ENCODE measurements at places on chromosomes 1 and 21.

GRCh38 chr1:21624571-21625389 lies 44.4 kb downstream of the RAP1GAP start:
- DNase-seq, result no peak

DNA sequence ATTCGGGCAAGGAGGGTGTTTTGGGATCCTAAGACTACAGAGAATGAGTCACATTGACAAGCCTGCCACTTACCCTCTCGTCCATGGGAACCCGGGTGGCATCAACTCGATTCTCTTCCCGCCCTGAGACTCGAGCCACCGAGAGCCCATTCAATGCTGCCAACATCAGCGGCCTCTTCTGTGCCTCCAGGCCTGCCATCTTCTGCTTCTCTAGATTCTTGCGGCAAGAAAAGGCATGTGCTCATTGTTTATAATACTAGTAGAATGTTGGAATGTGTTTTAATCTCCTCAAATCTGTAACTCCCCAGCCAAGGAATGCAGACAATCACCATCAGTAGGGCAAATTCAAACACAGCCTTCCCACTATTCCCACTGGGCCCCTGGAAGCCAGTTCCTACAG lies 96.9 kb downstream of the SMYD2 start:
- no peak for DNase-seq

GRCh38 chr1:20151906-20152598 lies 12.9 kb downstream of the PLA2G2F start:
- peak; percentile 77 for DNase-seq

GRCh38 chr21:31546443-31547170 lies 112.9 kb upstream of the SOD1 start:
- no peak for DNase-seq

DNA sequence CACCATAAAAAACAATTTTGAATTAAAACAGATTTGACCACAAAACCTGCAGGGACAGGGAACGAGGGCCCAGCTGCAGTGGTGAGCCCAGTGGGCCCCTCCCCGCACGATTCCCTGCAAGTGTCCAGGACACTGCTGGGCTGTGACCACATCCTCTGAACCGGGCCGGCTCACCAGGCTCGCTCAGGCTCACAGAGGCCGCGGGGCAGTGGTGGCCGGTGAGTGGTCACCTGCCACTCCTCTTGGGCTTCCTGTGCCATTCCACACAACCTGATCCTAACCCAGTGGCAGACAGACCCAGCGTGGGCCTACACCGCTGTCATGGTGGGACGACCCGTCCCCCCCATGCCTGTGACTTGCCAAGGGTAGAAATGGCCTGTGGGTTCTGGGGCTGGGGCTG lies 36.5 kb upstream of the RIPK4 start:
- DNase-seq, result no peak

GRCh38 chr1:204338360-204338759 lies 21.4 kb downstream of the PLEKHA6 start:
- DNase-seq, result no peak

DNA sequence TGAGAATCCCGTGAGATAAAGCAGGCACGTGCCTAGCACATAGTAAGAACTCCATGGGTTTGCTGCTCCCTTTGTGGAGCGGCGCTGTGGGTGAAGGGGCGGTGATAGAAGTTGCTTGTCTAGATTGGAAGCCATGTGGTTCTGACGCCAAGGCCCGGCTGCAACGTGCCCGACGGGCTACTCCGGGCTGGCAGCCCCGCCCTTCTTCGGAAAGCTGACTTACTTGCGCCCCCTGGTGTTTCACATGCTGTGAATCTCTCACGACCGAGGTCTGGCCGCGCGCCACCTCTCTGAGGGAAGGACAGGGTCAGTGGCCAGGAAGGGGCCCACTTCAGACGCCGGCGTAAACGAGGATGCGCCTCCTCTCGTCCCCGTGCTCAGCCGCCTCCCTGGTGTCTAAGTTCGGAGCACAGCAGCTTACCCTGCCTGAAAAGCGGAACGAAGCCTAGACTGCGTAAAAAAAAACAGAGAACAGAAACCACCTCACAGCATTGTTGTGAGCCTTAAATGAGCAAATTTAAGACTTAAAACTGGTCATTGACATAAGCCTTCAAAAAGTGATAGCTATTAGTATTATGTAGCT lies 42.6 kb upstream of the WNT2B start:
- peak; percentile 83 for DNase-seq

DNA sequence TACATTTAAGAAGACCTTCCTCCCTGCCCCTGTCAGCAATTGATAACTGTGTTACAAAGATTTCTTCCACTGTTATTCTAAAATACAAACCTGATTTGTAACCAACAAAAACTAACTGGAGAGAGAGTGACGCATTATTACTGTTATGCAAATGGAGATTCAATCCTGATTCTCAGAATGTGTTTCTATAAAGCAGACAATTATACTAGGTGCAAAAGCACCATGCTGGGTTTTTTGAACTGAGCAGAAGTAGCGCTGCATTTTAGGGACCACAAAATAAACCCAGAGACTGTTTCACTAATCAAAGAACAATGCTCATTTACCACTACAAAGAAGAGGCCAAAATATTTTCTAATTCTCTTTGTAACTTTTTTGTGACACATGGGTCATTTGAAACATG lies 13.6 kb upstream of the GBP6 start:
- no peak for DNase-seq

- no peak for DNase-seq
These were observed 5.1 kb upstream of the ETV3L start for GRCh38 chr1:157104598-157105293.

GRCh38 chr1:44839576-44839975 lies 3.5 kb downstream of the PTCH2 start:
- no peak for DNase-seq

DNA sequence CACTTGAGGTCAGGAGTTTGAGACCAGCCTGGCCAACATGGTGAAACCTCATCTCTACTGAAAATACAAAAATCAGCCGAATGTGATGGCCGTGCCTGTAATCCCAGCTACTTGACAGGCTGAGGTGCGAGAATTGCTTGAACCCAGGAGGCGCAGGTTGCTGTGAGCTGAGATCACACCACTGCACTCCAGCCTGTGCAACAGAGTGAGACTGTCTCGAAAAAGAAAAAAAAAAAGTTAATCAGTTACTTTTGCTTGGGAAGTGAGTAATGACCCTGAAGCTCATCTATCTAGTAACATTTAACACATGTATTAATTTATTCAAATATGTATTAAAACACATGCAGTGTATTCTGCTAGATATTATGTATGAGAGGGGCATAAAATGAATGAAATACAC lies 49.4 kb downstream of the ZNF326 start:
- no peak for DNase-seq

- peak; percentile 20 for DNase-seq
These were observed 2.6 kb downstream of the IRF2BP2 start for GRCh38 chr1:234607109-234608024.

- no peak for DNase-seq
These were observed 237.6 kb downstream of the GRIK3 start for GRCh38 chr1:36796733-36797132.

DNA sequence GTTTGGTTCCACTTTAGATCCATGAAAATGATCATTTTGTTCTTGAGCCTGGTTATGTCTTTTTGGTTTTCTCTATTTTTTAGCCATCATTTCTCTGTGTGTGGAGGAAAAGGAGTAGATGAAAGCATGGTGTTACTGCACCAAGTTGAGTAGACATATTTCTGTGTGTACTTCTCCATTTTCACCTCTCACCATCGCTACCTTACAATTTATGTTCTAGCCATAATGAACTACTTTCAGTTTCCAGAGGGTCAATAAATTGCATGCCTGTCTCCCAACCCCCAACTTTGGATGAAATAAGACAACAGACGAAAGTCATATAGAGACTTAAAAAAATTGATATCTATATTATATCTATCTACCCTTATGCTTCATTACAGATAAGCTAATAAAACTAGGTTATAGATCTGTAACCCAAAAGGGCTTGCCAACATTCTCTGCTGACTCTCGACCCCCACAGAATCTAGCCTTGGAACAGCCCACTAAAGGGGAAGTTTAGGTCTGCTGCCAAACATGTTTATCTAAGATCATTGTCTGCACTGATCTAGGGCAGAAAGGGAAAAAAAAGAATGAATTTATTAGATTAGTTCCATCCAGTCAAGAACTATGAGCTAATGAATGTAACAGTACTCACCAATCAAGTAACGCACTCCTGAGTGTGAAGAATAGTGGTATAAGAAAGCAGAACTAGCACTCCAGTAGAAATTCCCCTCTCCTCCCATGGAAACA lies 7.5 kb upstream of the MAN1A2 start:
- no peak for DNase-seq

- no peak for DNase-seq
These were observed 54.5 kb downstream of the CD34 start for GRCh38 chr1:207856276-207857023.

GRCh38 chr1:12507631-12508030 lies 110.4 kb downstream of the DHRS3 start:
- DNase-seq, result no peak

DNA sequence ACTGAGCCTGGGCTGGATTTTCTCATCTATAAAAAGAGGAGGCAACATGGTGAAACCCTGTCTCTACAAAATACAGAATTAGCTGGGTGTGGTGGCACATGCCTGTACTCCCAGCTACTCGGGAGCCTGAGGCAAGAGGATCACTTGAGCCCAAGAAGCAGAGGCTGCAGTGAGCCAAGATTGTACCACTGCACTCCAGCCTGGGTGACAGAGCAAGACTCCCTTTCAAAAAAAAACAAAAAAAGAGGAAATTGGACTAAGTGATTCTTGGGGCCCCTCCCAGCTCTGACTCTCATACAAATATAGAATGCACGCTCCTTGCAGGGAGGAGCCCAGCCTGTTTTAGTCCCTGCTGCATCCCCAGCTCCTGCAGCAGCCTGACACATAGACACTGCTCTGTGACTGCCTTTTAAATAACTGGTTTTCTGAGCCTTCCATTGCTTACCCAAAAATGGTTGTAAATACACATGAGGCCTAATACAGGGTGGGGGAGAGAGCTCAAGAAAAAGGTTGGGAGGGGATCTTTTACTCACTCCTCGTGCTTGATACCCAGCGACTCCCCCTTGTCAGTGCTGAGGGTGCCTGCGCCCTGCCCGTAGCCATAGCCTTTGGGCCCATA lies 17.2 kb downstream of the CSRP1 start:
- no peak for DNase-seq

GRCh38 chr21:18646116-18646515 lies 242.5 kb upstream of the TMPRSS15 start:
- DNase-seq, result no peak

DNA sequence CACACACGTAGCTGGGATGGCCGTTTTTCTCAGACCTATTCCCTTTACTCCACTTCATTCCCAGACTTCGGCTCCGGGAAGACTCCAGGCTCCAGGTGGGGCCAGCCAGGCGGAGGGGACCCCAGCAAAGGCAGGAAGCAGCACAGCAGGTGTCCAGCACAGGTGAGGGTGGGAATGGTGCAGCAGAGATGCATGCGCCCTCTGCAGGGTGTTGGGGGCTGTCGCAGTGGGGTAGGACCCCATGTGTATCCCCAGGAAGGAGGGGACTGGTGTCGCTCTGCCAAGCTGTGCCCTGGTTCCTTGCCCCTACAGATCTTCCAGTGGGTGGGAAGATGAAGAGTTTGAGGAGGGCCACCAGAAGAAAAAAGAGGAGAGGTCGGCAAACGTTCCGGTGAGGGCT lies 5.3 kb downstream of the TTC24 start:
- DNase-seq, result no peak
